Nasal cavity respiratory epithelium epithelial cell of viscerocranial mucosa (primary cell): ENCODE measurements at places on chromosomes 1 and 21. TPM values are rescaled to one million over a fixed set of nuclear protein-coding genes. Genes with fewer than 3 reads are reported as not detected.

The PTGFR gene
- 0.07 TPM in 1 of 2 replicates, not detected in the other for total RNA-seq

The ANKRD45 gene
- total RNA-seq, result 0.28 TPM in 1 of 2 replicates, not detected in the other

The CASQ1 gene
- total RNA-seq, result not detected in 2 replicates

The CYP4A11 gene
- not detected in 2 replicates for total RNA-seq

The SPATA21 gene
- total RNA-seq, result not detected in 2 replicates

The MAB21L3 gene
- total RNA-seq, result 1.0 and 1.4 TPM in 2 replicates
